Activated T-helper 1 cell treated with anti-CD3 and anti-CD28 coated beads, Interleukin-12 subunit alpha, Interleukin-12 subunit beta, Interleukin-2, Interleukin-4 antibody, amounts not matched to agents 30 ng/mL and 10 ng/mL and 1 ng/mL, durations not matched to agents 14 hours and 24 hours and 36 hours (primary cell): ENCODE measurements at places on chromosomes 12 and 14.
A peak's percentile ranks its signal among the peaks of the same experiment; 100 is the strongest.

GRCh38 chr14:87131879-87132278 lies 861.1 kb downstream of the GALC start:
- DNase-seq: no peak

DNA sequence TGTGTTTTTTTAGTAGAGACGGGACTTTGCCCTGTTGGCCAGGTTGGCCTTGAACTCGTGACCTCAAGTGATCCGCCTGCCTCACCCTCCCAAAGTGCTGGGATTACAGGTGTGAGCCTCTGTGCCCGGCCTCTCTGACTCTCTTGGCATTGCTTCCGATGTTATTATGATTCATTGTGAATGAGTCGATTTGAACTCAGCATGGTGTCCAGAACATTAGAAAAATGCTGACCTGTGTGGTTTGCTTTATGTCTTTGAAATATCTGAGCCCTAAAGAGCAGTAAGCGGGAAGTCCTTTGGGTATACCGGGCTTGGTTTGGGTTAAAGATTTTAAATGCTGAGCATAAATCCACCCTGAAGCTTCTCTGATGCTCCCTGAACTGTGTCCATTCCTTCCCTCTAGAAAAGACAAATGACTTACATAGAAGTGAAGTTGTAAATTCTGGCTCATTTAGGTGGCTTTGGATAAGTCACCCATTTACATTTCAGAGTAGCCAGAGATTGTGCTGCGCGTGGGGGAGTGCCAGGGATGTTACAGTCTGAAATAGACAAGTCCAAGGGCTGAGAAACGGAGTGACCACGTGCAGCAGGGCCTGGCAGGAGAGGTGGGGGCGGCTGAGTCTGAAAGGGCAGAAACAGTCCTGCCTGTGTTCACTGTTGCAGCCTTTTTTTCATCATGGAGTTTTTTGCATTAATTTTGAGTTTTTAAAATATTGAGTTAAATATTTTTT lies 39.6 kb downstream of the SLC15A4 start:
- no peak for DNase-seq

DNA sequence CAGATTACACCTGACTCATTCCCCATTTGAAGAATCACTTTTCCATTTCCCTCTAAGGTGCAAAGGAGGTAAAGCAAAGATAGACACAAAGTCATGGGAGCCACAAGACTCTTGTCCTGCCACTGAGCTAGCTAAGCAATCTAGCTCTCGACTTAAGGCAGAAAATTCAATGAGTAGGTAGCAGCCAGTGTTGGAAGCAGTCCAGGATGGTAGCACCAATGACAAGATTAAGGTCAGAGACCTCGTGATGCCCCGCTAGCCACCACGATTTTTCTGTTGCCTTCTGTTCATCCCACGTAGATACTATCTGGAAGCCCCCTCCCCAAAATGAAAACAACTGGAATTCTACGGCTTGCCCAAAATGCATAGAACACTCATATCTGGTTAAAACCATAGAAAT lies 1.4 kb downstream of the VAMP1 start:
- DNase-seq: no peak

DNA sequence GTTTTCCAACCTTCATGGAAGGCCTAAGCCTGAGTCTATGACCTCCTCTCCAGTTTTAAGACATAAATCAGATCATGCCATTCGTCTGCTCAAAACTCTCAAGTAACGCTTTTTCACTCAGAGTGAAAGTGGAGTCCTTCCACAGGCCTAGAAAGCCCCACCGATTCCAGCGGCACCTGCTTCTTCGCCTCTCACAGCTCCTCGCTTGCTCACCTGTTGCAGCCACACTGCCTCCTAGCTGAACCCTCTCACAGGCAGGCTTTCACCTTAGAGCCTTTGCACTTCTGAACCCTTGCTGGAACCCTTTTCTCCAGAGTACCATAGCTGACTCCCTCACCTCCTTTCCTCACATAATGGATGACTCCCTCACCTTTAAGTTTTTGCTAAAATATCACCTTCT lies 301.1 kb downstream of the ZFP36L1 start:
- DNase-seq: no peak

DNA sequence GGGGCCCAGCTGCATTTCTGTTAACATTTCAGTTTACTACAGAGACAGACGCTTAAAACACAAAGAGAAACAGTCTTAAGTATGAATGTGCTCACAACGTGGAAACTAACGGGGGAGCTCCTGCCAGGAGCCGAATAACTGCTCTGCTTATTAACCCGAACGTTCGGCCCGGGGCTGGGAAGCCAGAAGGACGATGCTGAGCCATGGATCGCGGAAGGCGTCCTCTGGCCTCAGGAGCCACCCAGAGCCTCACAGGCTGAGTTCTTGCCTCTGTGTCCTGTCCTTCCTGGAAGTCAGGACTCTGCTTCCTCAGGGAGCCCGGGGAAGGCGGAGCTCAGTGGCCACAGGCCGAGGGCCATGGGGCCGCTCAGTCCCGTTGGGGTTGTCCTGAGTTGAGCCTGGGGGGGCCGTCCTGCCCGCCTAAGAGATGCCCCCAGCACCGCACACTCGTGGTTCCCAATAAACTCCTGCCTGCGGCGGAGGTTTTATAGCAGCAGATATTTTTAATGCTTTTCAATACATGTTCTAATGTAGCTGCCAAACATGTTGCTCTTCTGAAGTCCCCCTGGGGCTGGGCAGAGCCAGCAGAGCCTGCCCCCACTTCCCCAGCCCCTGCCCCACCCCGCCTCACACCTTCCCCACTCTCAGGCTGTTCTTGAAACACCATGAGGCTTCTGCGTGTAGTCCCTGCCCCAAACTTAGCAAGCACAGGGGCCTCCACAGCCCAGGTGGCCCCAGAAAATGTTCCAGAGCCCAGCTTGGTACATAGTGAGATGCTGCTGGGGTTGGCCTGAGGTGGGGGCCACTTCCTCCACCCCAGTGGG lies 3.4 kb upstream of the TEX22 start:
- DNase-seq: no peak

- DNase-seq: no peak
Measured at GRCh38 chr12:64147011-64147631, 75.0 kb downstream of the KICS2 start.

DNA sequence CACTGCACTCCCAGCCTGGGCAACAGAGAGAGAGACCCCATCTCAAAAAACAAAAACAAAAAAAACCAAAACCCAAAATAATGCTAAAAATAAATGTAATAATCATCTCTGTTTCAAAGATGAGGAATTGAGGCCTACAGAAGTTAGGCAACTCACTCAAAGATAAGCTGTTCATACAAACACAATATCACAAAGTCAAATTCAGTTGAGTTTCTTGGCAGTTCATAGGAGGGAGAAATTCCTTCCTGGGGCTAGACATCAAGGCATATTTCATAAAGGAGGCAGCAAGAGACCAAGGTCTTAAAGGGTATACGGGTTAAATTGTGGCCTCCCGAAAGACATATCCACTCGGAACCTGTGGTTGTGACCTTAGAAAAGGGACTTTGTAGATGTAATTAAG lies 8.7 kb upstream of the TBPL2 start:
- no peak for DNase-seq

DNA sequence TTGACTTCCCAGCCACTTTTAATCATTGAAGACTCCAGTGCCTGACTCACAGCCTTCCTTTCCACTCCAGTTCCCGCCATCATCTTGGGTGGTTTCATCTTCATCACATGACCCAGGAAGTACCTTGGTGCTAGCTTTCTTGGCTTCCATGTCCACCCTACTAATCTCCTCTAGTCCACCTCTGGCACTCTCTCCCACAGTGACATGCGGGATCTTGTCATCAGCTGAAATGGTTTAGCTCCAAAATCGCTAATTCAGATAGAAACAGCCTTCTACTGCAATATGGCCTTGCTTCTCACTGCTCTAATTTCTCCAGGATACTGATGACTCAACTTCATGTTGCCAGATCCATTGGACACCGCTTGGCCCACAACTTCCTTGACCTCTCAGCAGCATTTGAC lies 24.5 kb downstream of the WDR20 start:
- DNase-seq: no peak

DNA sequence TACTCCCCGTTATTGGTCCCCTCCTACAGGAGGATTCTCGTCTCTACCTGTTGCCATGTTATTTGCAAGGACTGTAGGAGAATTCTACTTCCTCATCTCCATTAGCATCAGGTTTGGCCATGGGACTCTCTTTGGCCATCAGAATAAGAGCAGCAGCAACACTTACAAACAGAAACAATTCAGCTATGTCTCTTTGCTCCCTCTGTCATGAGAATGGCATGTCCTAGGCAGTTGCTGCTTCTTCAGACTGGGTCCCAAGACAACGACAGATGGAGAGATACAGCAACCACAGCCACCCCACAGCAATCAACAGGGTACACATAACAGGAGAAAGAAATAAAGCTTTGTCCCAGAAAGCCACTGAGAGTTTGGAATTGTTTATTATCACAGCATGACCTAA lies 19.7 kb downstream of the SLC41A2 start:
- no peak for DNase-seq

GRCh38 chr14:73888460-73888725 lies 1.7 kb downstream of the ZNF410 start:
- DNase-seq: no peak

DNA sequence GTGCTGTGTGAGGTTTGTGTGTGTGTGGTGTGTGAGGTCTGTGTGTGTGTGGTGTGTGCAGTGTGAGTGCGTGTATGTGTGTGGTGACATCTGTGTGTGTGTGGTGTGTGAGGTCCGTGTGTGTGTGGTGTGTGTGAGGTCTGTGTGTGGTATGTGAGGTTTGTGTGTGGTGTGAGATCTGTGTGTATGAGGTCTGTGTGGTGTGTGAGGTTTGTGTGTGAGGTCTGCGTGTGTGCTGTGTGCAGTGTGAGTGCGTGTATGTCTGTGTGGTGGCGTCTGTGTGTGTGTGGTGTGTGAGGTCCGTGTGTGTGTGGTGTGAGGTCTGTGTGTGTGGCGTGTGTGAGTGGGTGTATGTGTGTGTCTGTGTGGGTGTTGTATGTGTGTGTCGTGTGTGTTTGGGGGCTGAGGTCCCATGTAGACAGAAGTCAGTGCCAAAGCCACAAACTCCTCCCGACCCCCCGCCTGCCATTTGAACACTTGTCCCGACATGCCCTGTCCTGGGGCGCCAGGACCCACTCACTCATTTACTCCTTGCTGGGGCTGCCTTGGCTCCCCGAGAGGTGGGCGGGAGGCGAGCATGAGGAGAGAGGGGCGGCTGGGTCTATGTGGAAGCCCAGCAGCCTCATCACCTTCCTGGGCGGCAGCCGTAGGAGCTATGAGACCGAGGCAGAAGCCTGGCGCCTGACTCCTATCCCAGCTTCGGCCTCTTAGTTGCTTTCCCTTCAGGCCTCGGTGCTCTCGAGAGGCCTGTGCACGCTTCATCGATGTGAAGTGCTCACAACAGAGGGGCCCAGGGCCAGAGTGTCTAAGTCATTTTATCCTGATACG lies 20.5 kb downstream of the RILPL1 start:
- no peak for DNase-seq

DNA sequence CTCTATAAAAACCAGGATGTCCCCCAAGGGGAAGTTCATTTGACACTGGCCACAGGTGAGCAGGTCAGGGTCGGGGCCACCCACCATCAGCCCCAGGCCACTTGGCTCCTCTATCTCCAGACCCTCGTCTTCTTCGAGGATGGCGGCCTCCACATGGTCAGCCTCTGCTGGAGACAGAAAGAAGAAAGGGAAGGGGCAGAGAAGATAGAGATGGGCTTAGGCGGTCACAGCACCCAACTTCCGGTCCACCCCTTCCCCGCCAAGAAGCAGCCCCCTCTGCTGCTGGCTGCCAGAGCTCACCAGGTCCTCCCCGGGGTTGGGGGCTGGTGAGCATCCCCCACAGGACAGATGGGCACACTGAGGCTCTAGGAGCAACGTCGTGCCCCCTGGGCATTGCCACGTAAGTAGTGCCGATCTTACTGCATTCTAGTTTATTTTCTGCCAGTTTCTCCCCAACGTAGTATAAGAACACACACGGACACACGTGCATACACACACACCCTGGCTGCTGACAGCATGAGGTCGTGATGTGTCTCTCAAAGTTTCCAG lies 14.2 kb downstream of the BCL11B start:
- no peak for DNase-seq

DNA sequence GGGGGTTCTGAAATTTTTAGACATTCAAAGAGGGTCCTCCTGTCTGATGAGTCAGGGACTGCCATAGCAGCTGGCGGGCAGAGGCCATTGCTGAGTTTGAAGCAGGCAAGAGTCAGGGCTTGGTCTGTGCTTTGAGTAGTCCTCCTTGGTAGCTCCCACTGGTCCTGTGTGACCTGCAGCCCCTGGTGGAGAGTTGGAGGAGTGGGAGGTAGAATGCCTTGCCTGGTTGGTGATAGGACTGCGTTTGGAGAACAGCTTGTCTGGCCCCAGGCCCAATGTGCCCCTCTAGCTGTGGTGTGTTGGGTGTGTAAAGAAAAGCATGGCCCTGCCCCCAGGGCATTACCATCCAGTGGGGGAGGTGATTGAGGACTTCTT lies 116.7 kb downstream of the BEGAIN start:
- DNase-seq: no peak

GRCh38 chr12:28158353-28158752 lies 31.9 kb upstream of the CCDC91 start:
- no peak for DNase-seq

DNA sequence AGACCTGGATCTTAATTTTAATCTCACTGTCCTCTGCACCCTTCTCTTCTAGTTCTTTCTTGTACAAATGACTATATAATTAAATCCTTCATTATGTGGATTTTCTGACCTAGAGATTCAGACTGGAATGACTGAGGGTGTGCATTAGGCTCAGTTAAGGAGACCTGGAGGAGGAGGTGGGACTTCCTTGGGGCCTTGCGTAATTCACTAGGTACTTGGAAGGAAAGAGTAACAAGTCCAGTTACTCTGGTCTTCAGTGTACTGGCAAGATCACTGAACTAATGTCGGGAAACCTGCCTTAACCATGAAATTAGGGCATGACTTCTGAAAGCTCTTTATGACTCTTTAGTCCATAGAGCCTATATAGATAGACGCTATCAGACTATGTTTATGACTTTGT lies 441.4 kb downstream of the EGLN3 start:
- DNase-seq: no peak

DNA sequence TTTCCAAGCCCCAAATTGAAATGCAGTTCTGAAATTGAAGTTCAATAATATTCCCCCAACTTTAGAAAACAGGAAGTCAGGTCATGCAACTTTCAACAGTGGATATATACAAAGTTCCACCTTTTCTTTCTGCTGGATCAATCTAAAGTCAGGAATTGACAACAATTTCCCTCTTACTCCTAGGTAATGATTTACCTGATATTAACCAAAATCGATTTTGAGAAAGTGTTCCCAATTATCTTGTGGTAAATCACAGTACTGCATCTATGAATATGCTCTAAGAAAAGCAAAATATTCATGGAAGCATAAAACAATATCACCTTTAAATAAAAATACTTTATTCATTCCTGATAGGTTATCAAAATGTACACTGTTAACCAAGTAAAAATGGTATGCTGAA lies 28.4 kb downstream of the BDKRB1 start:
- no peak for DNase-seq

GRCh38 chr14:100221533-100222223 lies 17.3 kb upstream of the YY1 start:
- DNase-seq: peak; percentile 67
